ENCODE measurements at places on chromosomes 6 and 20.
A peak's percentile ranks its signal among the peaks of the same experiment; 100 is the strongest.

DNA sequence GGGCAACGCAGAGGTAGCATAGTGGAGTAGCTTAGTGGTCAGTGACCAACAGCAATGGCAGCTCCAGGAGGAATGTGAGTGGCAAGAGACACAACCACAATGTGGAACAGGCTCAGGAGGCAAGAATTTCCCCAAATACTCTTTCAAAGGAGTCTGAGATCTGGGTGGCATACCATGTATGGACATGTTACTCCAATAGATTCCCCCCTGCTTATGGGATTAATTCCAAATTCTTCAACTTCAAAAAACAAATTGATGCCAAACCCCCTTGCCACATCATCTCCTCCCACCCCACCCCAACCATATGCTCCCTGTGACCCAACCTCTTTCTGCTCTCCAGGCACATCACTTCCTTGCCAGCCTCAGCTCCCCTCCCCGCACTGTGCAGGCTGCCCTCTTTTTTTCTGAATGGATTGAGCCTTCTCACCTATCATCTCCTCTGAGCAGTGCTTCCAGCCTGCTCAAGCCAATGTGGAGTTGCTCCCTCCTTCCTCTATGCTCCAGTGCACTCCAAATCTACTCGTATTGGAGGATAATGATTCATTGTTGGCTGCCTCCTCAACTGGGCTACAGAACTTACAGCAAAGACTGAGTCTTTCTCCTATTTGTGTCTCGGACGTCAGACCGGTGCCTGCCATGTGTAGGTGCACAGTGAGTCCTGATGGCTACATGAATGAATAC is 93.0 kb upstream of the CEP85L start:
- no peak for DNase-seq

GRCh38 chr6:165439928-165440554 is 130.6 kb upstream of the C6orf118 start:
- no peak for DNase-seq

GRCh38 chr6:147117580-147117979 is 86.6 kb upstream of the STXBP5 start:
- no peak for DNase-seq

DNA sequence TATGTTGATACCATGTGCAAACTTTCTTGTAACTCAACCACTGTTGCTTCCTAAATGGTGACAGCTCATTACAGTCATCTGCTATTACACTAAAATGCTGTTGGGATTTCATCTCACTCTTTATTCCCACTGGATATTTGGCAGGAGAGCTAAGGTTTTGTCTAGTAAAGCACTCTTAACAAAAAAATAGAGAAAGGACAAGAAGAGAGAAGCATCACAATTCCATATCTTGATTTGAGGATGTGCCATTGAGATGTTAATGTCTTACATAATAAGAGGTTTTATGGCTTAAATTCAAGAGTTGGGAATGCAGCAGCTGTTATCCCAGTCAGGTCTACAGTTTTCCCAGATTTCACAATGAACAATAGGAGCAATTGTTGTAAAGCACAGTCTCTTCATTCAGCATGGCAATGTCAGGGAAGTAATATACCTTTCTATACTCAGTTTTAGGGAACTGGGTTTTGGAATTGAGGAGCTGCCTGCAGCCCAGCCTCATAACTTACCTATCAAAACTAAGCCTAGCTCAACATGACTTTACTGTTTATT is 134.9 kb downstream of the ISM1 start:
- DNase-seq, result no peak

GRCh38 chr6:131755597-131755996 is 44.8 kb upstream of the CTAGE9 start:
- no peak for DNase-seq

GRCh38 chr6:54802775-54803634 is 43.6 kb upstream of the FAM83B start:
- DNase-seq, result no peak

GRCh38 chr6:89311853-89312531 is 3.1 kb downstream of the GABRR2 start:
- peak; percentile 70 for DNase-seq

DNA sequence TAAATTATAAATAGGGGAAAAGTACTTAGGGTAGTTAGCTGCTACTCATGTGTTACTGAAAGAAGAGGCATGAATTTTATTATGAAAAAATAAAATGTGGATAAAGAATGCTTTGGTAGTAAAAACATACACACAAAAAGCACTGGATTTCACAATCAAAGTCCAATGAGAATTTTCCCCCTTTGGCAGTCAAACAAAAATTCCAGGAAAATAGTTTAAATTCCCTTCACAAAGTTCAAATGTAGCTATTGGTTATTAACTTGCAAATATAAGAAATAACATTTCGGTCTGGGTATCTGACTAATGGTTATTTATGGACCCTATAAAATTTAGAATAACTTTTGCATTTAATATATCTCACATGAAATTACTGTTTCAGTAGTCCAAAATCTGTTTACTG is 210.4 kb downstream of the FOXC1 start:
- DNase-seq, result no peak

- no peak for DNase-seq
Observed at GRCh38 chr6:50637267-50637666, 76.1 kb upstream of the TFAP2D start.

- DNase-seq, result no peak
Observed at GRCh38 chr6:121449331-121449730, 13.9 kb downstream of the GJA1 start.

DNA sequence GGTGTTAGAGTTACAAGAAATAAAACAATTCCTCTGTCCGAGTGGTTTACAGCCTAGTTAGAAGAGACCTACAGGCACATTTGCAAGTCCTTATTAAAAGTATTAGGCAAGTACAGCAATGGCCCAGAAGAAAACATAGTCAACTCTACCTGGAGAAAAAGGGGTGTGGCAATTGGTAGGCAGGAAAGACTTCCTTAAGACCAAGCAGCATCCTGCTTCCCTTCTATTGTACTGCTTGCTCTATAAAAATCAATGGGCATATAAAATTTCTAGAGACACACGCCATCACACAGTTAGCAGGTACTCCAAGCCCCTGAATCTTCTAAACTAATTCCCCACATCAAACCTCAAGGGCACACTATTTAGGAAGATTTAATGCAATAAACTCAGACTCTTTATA is 185.6 kb downstream of the ATXN1 start:
- no peak for DNase-seq

DNA sequence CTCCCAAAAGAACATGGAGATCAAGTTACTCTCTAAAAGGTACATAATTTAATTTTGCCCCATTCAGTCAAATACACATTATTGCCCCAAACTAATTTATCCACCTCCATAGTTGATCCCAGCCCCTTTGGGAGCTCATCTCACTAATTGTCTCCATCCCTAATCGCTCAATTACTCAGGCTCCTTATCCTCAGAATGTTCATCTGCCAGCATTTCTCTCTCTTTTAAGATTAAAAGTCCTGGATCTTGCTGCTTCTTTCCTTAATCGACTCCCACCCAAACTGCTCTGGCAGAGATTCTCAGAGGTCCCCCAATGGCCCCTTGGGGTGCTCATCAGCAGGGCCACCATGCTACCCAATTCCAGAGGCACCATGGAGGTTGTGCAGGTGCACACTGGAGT is 18.4 kb upstream of the NNAT start:
- DNase-seq, result no peak

- DNase-seq, result no peak
Observed at GRCh38 chr6:134480593-134480992, 162.7 kb upstream of the SGK1 start.

GRCh38 chr6:156687789-156688619 is 89.2 kb upstream of the ARID1B start:
- DNase-seq, result peak; percentile 18

DNA sequence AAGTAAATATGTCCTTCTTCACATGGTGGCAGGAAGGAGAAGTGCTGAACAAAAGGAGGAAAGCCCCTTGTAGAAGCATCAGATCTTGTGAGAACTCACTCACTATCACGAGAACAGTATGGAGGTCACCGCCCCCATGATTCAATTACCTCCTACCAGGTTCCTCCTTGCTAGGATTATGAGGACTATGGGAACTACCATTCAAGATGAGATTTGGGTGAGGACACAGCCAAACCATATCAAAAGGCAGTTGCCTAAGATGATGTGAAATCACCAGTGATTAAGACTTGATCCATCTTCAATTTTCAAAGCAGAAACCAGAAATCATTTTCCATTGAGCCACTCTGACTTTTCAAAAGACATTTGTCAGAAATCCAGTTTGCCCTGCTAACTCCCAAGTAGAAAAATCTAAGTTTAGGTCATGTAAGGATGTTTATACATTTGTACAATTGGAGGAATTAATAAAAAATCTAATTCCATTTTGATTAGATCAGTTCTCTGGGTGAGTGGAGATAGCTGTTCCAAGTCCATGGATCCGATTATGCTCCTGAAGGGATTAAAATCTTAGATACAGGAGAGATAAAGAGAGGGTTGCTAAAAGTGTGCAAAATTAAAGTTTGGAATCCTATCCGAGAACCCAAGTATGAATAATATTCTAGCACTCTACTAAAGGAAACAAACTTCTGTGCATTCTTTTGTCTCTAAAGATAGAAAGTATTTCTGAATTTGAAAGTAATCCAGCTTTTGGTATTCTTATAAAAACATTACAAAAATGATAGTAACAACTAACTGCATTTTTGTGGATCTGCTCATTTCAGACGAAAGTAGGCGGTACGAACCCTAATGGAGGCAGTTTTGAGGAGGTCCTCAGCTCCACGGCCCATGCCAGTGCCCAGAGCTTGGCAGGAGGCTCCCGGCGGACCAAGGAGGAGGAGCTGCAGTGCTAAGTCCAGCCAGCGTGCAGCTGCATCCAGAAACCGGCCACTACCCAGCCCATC is 39.5 kb downstream of the HDDC2 start:
- peak; percentile 22 for DNase-seq

- no peak for DNase-seq
Observed at GRCh38 chr6:91506509-91506908, 919.6 kb upstream of the MAP3K7 start.

DNA sequence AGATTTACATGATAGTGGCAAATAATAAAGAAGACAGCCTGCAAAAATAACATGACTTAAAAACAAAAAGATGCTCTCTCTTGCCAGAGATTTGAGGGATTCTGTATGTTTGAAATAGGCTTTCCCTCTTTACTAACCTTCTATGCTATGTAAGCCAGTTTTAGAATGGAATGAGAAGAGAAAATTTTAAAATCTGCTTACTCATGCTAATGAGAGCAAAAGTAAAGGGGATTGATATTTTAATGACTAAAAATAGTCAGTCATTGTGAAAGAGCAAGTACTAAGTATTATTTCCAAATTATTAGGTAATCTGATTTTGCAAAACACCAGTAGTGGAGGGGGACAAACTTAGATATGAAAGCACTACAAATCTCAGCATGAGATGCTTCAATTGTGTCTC is 563.3 kb upstream of the ADGRB3 start:
- no peak for DNase-seq

DNA sequence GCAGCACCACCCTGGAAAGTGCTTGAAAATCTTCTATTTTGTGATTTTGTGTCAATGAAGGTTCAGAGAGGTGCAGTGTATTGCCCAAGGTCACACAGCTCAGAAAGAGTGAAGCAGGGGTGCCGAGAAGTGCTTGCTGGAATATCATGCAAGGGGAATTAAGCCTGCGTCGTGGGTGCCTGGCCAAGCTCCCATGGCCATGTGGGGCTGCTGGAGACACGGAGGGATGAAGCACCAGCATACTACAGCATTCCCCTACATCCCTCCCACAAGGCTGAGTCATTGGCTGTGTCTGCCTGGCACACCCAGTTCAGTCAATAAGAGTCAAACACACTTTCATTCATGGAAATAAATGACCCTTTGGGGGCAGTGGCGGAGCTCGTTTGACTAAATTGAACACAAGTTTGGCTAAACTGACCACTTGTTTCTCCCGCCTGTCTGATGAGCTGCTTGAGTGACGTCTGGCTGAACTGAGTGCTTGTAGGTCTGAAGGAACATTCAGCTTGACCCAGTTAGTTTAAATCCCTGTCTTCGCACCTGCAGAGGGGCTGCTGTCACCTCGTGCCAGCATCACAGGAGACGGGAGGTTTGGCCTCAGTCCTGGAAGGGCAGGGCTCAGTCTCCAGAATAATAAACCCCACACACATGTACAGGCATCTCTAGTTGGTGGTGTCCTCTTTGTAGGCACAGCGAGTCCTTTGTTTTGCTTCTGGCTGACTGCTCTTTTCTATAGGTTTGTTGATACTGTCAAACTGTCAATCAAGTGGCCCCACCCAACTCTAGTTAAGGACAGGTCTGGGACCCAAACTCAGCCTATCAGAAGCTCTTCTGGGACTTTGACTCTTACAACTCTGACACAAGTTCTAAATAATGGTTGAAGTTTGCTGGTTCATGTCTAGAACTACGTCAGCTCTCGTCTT is 8.4 kb upstream of the TGM2 start:
- no peak for DNase-seq
